ENCODE measurements at places on chromosomes 1 and 21. TPM values are rescaled to one million over a fixed set of nuclear protein-coding genes. Genes with fewer than 3 reads are reported as not detected.

DNA sequence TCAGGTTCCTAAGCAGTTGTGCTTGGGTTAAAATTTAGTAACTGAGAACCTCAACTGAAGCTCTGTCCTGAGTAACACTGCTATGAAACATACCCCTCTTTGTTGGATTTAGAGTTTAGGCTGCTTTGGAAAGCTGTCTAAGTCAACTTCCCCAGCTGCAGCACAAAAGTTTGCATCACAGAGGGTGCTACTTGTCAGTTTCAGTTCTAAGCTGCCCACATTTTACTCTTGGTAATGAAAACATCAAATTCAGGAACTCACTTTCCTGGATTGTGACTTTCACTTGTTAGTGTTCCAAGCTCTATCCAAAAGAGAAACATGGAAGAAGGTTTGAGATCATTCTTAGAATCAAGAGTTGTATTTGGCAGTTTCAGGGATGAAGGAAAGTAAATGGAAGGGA is 191.7 kb upstream of the NFIA start:
- ATAC-seq = no peak

PARK7 gene
- 352 TPM for total RNA-seq

DNA sequence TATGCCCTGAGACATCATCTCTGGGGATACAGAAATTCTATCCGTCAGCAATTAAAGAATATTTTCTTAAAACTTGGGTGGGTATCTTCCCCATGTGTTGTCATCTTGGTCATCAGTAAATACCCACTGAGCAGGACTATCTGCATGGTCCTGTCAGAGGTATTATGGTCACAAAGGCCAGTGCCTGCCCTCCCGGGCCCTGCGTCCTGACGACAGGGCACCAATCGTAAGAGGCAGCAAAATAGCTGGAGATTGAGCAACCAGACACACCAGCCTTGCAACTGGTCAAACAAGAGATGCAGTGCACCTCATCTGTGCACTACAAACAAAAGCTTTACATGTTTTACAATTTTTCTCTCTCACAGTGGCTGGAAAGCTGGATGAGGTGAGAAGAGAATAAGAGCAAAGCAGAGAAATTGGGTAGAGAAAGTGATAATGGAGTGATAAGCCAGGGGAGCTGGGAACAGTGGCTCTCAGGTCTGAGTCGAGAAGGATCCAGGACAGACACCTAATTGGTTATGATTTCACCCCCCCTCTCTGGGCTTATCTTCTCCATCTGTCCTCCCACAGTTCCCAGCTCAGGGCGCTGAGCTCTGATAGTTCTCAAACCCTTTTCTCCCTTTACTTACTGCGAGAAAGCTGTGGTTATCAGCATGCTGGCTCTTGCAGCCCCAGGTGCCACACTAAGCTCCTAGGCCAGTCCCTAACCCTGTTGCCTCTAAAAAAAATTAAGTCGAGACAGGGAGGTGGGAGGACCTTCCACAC is 8.8 kb upstream of the SRP9 start:
- no peak for ATAC-seq

TRIM17 gene
- 81.6 TPM for total RNA-seq

SEMA4A gene
- 1.4 TPM for total RNA-seq

GRCh38 chr1:44239331-44239960 is 26.2 kb downstream of the DMAP1 start:
- ATAC-seq = peak; percentile 65

GRCh38 chr1:63547621-63548294 is 24.4 kb downstream of the EFCAB7 start:
- ATAC-seq = no peak

- ATAC-seq = no peak
Observed at GRCh38 chr1:13911697-13912619, 212.0 kb downstream of the PRDM2 start.

DNA sequence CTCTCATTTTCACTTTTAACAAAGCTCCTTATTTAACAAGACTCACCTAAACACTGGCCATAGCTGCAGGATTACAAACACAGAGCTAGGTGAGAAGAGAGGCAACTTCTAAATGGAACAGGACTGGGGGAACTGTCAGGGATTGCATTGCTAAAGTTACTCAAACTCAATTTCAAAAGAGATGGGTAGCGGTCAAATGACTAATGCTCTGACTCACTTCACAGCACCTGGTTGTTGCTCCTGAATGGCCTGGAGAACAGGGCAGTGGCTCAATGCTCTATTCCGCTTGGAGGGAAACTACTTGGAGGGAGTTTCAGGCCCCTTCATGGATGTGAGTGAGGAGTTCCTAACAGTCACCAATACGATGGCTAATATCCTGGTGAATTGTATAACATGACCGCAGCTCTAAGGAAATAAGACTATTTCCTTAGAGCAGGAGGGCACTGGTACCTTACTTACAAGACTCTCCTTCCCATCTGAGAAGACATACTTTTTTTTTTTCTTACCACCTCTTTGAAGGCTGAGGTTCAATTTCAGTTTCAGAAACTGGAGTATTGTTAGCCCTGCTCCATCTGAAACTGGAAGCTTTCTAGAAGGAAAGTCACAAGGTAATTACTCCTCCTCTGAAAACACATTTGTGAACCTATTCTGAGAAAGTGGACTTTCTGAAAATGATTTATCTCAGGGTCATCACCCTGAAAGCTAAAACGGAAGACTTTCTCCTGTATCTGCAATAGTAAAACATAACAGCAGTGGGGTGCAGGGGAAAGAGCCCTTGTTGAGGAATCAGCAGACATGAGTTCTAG is 9.5 kb downstream of the DPT start:
- no peak for ATAC-seq

DNA sequence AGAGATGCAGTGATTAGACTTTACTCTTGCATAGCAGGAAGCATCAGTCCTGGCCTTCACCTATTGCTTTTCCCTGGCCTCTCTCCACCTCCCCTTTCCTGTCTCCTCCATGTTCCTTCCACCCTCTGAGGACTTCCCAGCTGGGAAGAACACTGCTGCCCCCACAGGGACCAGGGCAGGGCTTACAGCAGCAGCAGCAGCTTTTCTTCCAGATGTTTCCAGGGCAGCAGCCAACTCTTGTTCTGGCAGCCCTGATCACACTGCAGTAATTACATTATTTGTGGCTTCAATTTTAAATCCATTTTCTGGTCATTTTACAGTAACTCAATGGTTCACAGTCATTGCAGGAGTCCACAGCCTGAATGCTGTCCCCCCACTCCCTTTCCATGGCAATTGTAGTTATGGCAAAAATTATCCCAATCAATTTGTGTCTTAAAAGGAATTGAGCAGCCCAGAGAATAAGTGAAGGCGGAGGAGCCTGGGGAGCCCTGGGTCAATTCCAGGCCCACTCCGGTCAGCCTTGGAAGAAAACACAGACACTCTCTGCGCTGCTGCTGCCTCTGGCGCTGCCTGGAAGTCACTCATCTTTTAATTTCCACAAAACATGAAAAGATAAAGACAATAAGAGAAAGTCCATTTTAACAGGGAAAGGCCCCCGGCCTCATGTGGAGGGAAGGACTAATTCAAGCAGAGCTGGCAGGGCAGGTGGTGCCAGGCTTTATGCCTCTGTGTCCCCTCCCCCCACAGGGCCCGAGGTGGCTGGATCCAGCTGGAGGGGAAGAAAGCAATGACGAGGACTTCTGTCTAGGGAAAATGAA is 148.6 kb downstream of the GRIK3 start:
- peak; percentile 57 for ATAC-seq

ZMYM1 gene
- total RNA-seq = 13.2 TPM

KRTAP19-1 gene
- total RNA-seq = not detected

DNA sequence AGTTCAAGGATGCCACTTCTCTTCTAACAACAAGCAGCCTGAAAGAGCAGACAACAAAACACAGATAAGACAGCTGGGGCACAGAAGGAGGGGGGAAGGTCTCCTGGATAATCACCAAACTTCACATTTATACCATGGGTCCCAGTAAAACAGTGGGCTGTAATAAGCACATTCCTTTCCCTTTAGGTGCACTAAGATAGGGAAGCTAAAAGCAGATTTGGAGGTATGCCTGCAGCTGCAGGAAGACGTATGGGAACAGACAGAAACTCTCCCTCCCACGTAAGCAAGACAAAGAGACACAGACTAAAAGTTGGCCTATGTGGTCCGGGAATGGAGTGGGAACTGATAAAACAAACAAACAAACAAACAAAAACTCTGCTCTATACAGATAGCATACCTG is 612.1 kb downstream of the MRPL39 start:
- no peak for ATAC-seq

DNA sequence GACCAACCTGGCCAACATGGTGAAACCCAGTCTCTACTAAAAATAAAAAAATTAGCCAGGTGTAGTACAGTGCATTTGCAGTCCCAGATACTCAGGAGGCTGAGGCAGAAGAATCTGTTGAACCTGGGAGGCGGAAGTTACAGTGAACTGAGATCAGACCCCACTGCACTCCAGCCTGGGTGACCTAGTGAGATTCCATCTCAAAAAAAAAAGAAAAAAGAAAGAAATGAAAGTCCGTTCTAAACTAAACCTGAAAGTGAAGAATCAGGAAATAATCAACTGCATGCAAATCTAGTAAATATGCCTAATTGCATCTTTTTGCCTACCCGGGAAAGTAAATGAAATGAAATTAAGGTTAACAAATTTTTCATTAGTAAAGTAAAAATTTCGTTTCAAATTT is 99.6 kb downstream of the ZZZ3 start:
- ATAC-seq = no peak

- ATAC-seq = no peak
Observed at GRCh38 chr1:21659924-21660326, 9.2 kb downstream of the RAP1GAP start.

GRCh38 chr1:202283379-202283844 is 58.3 kb downstream of the UBE2T start:
- ATAC-seq = peak; percentile 72

DNA sequence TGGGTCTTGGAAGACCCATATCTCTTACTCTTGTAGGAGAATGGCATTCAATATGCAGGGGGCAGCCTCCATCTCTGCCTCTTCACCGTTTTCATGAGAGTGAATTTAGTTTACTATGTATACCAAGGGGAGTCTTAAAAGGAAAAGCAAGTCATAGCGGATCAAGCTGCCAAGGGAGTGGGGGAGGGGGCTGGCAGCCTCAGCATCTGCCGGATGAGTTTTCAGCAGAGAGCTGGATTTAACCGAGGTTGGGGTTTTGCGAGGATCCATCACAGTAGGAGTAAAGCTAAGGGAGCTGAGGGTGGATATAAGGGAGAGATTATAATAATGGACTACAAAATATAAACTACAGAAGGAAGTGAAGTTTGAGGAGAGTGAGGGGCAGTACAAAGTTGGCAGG is 9.9 kb downstream of the CD160 start:
- ATAC-seq = no peak

TARBP1 gene
- 23.4 TPM for total RNA-seq

DNA sequence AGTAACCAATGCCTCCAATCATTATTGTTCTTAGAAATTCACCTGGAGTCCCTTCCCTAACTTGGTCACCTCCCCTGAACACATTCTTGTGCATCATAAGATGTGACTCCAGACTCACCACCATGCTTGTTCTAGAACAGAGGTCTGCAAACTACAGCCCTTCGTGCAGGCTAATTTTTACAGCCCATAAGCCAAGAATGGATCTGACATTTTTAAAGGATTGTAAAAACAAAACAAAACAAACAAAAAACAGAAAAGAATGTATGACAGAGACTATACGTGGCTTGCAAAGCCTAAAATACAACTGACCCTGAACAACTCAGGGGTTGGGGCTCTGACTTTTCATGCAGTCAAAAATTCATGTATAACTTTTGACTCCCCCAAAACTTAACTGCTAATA is 6.2 kb upstream of the HIVEP3 start:
- no peak for ATAC-seq

GRCh38 chr21:27674041-27674615 is 707.2 kb upstream of the ADAMTS5 start:
- ATAC-seq = no peak

DNA sequence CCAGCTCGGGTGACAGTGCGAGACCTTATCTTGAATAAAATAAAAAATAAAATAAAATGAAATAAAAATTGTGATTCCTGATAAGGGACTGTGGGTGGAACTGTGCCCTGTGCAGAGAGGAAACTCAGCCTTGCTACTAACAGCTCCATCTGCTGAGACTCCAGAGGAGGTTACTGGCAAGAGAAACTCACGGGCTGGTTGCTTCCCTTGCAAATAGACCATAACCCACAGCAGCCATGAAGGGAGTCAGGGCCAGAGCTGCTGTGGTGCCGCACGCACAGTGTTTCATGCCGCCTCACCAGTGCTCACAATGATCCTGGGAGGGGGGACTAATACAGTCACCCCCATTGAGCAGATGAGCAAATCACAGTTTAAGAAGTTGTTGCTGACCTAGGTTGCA is 13.7 kb downstream of the ZBTB17 start:
- ATAC-seq = no peak

DNA sequence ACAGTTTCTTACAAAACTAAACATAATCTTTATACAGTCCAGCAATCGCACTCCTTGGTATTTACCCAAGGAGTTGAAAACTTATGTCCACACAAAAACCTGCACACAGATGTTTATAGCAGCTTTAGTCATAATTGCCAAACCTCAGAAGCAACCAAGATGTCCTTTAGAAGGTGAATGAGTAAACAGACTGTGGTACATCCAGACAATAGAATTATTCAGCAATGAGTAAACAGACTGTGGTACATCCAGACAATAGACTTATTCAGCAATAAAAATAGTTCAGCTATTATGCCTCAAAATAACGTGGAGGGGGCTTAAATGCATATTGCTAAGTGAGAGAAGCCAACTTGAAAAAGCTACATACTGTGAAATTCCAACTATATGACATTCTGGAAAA is 87.0 kb upstream of the GALNT2 start:
- ATAC-seq = no peak

DNA sequence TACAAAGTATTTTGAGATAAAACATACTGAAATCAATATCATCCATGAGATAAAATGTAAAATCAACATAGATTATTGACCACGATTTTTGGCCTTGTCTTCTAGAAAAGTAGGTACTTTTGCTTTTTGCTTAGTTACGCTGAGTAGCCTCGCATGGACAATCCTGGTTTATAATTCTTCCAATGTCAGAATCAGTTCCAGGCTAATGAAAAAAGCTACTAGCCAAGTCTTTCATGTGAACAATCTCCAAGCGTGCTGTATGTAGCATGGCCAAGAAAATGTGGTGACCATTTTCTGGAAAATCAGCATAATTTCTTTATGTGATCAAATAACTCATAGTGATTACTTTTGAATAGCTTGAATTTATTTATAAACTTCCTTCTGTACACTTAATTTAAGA is 145.8 kb downstream of the NTMT2 start:
- ATAC-seq = no peak

GRCh38 chr1:200992382-200993048 is 31.0 kb downstream of the KIF21B start:
- peak; percentile 38 for ATAC-seq

WDR3 gene
- total RNA-seq = 29.5 TPM

ADCY10 gene
- total RNA-seq = 0.71 TPM

GRCh38 chr1:13597166-13597565 is 13.5 kb downstream of the PDPN start:
- no peak for ATAC-seq

MRPS14 gene
- 30.7 TPM for total RNA-seq

DNA sequence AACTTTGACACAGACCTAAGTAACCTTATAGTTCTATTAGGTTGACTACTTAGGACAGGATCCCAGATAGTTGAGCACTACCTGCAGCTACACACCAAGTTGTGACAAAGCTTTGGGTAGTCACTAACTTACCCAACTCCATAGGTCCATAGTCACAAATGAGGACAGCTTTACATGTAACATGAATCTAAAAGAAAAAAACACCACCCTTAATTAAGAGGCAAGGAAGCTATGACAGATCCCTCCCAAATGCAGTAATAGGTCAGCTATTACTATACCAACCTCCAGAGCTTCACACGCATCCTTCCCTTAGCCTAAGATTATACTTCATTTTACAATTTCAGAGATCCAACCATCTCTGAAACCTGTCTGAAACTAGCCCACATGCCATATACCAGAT is 12.7 kb upstream of the RAB42 start:
- no peak for ATAC-seq

CCDC17 gene
- 2.8 TPM for total RNA-seq
